NCI-H82 (cell line): ENCODE measurements at places on chromosomes 6 and 20.

DNA sequence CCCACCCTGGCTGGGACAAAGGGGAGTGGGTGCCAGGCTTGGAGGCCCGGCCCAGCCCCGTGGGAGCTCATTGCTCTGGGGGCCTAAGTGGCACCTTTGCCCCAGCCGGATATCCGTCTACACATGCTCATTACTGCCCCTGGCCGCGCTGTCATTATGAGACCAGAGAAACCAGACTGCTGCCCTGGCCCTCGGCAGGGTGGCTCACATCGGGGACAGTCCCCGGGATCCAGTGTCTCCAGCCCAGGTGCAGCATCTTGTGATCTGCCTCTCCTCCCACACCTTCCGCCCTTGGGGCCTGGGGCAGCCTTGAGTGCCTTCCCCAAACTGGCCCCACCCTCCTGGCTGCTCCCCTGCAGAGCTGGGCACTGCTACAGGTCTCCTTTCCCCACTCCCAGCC lies 4.9 kb downstream of the SRMS start:
- DNase-seq, result no peak

- peak; percentile 5 for DNase-seq
Measured at GRCh38 chr6:48611332-48611731, 500.3 kb upstream of the PTCHD4 start.

DNA sequence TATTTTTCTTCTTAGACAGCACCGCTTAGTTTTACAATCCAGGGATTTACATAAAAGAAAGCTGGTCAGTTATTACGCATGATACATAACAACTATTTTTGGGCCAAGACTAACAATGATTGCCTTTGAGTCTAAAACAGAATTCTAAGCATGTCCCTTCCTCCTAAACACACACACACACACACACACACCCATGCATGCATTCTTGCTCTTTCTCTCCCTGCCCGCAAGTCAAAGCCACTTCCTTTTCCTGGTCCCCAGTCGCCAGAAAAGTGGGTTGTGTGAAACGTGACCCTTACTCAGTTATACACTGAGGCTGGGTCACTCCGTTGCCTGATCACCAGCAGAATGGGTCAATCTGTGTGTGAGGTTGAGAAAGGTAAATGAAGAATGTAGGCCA lies 31.4 kb downstream of the FYN start:
- no peak for DNase-seq

- no peak for DNase-seq
Measured at GRCh38 chr6:7050004-7050403, 57.8 kb upstream of the RREB1 start.

DNA sequence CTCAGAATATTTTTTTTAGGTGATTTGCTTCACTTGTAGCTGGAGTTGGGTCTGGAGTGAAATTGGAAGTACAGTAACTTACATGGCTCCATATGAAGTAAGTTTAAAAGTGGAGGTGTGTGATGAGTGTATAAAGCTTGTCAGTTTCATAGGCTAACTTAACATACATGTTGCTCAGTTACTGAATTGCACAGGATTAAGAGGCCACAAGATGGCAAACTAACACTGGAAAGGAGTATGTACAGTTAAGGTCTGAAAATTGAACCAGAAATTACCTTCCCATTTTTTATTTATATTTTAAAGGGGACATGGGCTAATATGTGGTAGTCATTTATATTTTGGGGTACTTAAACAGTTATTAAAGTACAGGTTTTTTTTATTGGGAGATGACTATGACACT lies 45.3 kb upstream of the SMIM8 start:
- DNase-seq, result peak; percentile 53

- DNase-seq, result no peak
Measured at GRCh38 chr6:28330041-28330440, 5.9 kb downstream of the ZSCAN31 start.

GRCh38 chr6:128886706-128887105 lies 3.8 kb downstream of the LAMA2 start:
- no peak for DNase-seq

DNA sequence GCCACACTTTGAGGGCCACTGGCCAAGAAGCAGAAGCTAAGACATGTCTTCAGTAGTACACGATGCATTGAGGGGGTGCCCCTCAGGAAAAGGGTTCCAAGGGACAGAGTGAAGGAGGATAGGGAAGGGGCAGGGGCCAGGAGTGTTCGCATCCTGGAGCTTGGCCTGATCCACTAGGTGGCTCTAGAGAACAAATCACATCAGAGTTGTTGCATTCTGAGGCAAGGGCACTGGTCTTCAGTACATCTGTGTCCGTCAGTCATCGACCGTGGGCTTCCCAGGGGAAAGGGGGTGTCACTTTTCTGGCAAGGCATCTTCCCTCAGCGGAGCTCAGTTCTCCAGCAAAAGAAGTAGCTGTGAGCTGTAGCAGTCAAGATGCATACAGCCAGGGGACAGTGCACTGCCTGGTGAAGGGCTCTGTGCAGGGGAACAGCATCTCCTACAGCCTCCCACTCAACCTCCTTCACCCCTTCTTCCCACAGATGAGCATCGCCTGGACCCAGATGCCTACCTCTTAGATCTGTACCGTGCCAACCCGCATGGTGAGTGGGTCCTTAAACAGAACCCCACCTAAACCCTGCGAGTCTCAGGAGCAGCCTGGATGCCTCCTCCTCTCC lies 47.8 kb downstream of the ARHGAP40 start:
- peak; percentile 69 for DNase-seq

GRCh38 chr6:144027932-144028587 lies 20.0 kb upstream of the PLAGL1 start:
- DNase-seq, result no peak
